Small intestine (tissue), 16 donors: ENCODE measurements at places on chromosomes 13 and 19. TPM values are rescaled to one million over a fixed set of nuclear protein-coding genes. Genes with fewer than 3 reads are reported as not detected.

ZNF442 gene
- not detected for polyA plus RNA-seq

CLDN10 gene
- polyA plus RNA-seq = not detected

TRIP10 gene
- 68.6 TPM for polyA plus RNA-seq

KCNC3 gene
- polyA plus RNA-seq = 1.6 TPM
